ENCODE measurements at places on chromosomes 4 and X.

GRCh38 chr4:25449688-25450087 is 72.6 kb downstream of the ANAPC4 start:
- DNase-seq = no peak

- DNase-seq = no peak
Observed at GRCh38 chrX:6095469-6095868, 133.2 kb downstream of the NLGN4X start.

GRCh38 chr4:1880332-1880731 is 9.1 kb downstream of the NSD2 start:
- DNase-seq = no peak

DNA sequence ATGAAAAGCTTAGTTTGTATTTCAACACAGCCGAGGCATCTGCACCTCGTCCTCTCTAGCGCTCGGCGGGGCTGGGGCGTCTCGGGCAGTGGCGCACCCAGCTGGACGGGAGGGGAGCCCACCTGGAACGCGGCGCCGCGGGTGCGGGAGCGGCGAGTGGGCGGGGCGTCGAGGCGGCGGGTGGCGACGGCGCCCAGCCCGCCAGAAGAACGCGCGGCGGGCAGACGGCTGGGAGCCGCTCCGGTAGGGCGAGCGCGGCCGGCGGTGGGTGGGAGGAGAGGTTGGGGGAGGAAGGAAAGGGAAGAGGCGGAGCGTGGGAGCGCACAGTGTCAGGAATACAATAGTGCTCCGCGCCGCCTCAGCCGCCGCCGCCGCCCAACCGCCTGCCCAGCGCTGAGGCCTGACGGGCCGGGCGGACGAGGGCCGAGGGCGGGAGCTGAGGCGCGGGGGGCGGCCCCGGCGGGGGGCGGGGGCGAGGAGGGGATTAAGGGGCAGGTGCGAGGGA is at the start of gene JADE3:
Gene JADE3, plus strand, starts transcription at position 324 of the 505 bp plus-strand sequence. CDS start 72,474 bp downstream, outside the sequence.
- DNase-seq = no peak

- DNase-seq = no peak
Observed at GRCh38 chr4:112023402-112023950, 121.8 kb upstream of the FAM241A start.

- DNase-seq = no peak
Observed at GRCh38 chr4:178081896-178082295, 639.7 kb upstream of the AGA start.

DNA sequence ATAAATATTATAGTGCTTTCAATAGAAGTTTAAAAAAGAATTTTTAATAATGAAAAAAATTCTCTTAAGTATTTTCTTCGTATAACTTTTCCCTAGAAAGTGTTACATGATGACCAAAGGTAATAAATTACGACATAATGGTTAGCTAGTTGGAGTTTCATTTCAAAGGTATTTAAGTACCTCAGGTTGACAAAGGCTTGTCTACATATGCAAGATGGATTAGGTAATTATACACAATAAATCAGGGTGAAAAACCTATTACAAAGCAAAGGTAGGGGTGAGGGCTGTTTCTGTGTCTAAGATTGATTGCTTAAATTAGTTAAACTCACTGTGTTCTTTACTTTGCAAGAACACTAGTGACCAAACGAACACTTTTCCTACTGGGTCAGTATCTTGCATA is 508.5 kb upstream of the FAT1 start:
- DNase-seq = no peak

DNA sequence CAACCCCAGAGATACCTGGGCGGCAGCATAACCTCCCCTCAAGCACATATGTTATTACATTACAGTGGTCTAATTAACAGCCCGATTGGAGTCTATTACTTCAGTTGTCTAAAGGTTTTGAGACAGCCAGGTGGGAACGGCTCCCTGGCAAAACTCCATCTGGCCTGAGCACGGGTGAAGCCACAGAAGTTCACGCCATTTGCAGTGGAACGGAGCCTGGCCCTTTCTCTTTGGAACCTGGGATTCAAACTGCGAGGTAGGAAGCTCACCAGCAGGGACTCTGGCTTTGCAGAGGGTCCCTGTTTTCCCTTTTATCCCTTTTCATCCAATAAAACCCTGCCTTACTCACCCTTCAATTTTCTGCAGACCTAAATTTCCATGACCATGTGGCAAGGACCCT is 45.9 kb upstream of the NEIL3 start:
- DNase-seq = no peak

DNA sequence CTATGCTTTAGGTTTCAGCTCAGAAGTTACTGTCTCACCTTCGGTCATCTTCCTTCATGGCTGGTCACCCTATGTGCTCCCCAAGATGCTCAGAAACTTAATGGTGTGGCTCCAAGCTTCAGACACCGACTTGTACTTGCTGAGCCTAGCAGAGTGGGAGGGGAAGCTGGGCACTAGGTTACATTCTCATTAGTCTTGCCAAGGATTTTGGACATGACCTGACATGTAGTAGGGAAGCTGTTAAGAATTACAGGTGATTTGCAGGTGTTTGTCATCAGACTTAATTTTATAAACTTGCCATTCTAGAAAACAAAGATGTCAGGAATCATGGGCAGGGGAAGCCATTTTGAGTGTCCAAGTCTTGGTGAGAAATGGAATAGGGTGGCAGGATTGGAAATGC is 72.4 kb downstream of the CCNG2 start:
- DNase-seq = no peak

GRCh38 chrX:18389966-18390365 is 35.4 kb upstream of the CDKL5 start:
- DNase-seq = no peak

DNA sequence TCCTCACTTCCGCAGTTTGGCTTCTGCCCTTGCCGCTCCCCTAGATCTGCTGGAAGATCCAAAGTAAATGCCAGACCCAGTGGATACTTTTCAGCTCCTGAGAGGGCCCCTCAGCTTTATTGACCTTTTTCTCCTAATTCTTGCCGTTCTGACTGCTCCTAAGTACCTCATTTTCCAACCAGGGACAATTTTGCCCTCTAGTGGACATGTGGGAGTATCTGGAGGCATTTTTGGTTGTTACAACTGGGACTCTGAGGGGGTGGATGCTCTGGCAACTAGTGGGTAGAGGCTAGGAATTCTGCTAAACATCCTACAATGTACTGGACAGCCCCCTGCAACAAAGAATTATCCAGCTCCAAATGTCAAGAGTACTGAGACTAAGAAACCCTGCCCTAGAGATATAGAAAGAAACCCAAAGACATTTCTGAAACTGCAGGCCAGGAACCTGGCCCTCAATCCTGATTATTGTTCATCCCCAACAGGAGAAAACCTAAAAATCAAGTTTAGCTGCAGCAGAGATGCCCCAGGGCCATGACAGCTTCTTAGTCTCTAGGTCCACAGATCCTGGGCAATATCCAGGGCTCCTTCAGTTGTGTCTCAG is 3.4 kb downstream of the TEX13B start:
- DNase-seq = peak; percentile 22

DNA sequence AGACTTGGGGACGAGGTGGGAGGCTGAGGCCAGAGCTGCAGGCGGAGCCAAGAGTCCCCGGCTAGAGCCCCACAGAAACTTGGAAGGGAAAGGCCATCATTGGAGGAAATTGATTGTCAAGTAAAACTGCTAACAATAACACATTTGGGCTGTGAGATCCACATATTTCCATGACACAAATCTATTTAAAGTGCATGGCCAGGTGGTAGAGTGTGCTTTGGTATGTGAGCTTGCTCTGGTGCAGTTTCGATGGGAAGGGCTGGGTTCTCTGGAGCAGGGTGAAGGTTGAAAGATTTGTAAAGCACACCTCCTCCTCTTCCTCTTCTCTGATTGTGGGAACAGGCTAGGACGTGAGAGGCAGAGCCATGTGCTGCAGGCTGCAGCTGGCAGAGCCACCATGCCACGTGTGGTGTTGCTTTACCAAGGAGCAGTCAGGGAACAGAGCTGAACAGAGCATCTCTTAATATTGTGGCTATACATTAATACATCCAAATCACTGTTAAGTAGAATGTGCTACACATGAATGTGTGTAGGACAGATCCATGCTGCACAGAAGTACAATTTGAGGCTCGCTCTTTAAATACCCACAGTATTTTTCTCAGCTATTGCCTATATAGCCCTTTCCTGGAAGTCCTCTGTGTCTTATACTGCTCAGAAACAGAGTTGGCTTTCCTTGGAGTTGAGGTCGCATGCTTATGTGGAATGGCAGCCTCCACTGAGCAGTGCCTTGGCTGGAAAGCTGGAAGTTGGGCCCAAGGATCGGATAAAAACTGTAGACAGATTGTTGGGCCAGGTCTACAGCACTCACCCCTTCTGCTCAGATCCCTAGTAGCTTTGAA is 37.7 kb downstream of the FHDC1 start:
- no peak for DNase-seq

GRCh38 chr4:108454227-108454626 is 166.1 kb upstream of the RPL34 start:
- DNase-seq = no peak

GRCh38 chrX:140318296-140318695 is 186.6 kb downstream of the SOX3 start:
- DNase-seq = no peak

DNA sequence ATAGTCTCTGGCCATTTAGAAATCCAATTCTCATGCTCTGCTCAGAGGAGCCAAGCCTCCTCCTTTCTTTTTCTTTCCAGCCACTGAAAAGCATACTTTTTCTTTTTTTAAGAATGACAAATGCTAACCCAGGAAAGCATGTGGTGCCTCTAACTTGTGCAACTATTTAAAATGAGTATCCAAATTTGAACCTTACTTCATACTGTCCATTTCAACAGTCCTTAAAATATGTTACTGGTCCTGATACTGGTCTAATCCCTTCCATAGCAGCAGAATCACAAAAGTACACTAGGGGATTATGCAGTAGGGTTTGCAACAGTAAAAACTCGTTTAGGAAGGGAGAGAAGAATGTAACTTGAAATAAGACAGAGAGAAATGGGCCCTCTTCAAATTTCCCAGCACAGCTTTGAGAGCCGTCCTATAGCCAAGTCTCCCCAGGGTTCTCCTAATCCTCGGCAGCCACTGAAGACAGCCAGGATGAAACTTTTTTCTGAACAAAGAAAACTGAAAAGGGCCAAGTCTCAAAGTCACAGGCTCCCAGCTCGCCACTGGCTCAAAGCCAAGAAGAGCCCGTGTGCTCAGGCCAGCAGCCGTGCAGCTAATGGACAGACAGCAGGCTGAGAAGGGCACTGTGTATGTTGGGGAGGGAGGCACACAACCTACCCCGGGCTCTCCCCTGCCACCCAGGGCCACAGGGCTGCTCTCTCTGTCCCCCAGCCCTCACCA is 39.5 kb downstream of the GPC4 start:
- DNase-seq = no peak

DNA sequence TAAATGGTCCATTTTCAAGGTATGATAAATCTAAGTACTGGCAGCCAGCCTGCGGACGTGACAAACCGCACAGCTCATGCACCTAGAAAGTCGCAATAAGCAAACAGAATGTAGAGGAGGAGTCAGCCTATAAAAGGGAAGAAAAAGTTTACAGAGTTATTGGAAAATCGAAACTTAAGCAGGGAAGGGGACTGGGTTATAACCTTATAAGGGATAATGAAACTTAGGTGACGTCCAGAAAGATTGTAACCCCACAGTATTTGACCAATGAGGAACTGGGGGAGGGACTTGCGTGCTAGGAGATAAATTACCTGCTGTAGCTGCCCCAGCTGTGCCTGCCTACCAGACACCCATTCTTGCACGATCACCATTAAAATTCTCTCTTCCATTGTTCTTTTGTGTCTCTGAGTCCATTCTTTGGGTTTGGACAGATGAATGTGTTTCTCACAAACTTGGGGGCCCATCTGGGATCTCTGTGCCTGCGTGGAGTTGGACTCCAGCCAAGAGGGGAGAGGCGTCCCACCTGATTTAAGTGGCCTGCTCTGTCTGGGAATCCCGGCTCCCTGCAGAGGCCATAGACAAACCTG is 61.0 kb downstream of the ZCCHC12 start:
- no peak for DNase-seq

DNA sequence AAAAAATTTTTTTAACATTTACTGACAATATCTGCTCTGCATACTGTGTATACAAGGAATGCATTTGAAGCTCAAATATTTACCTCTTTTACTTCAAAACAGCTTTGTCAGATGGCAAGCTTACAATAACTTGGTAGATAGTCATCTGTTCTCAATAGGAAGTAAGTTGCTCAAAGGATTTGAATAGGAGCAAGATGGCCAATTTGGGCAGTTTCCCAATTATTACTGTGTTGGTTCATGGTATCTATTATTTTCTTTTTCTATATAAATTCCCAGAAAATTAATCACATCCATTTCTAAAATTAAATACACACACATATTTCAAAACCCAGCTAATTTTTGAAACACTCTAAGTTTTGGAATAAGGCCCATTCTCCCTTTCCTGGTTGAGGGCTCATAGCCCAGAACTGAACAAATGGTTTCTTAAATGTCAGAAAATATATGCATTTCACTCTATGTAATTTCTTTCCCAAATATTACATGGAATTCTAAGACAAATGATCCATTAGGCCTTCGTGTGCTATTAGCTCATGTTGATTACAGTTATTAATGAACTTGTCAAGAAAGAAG is 60.2 kb upstream of the BLTP1 start:
- DNase-seq = no peak

GRCh38 chr4:61094854-61095598 is 105.1 kb upstream of the ADGRL3 start:
- DNase-seq = no peak

GRCh38 chrX:103608306-103608963 is 672 bp downstream of the TCEAL3 start:
- DNase-seq = no peak

DNA sequence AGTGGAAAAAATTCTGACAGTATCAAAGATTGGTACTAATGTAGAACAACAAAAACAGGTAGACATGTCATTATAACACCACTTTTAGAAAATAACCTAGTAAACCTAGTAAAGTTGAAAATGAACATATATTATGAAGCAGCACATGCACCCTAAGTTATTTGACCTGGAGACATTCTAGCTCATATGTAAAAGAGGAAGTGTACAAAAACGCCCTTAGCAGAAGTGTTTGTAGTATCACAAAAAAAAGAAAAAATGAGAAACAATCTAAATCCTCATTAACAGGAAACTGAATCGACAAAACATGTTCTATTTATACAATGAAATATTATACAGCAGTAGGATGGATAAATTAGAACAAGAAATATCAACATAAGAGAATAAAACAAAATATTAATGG is 318.9 kb upstream of the PPP1R2C start:
- no peak for DNase-seq

- DNase-seq = no peak
Observed at GRCh38 chr4:109375778-109376414, 57.7 kb upstream of the SEC24B start.

- no peak for DNase-seq
Observed at GRCh38 chrX:7074148-7074907, 73.2 kb upstream of the STS start.

DNA sequence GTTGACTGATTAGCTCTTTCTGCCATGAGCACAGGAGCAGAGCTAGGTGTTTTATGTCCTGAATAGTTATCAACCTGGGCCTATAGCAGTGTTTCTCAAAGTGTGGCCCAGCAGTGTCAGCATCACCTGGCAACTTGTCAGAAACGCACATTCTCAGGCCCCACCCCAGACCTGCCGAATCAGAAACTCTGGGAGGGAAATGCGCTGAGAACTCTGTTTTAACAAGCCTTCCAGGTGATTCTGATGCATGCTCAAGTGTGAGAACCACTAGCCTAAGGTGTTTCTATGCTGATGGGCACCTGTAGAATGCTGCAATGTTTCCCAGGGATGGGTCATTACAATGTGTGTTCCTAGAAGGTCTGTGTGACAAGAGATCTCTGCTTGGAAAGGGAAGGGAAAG is 257.5 kb downstream of the MID1IP1 start:
- DNase-seq = no peak

All from CD4-positive, CD25-positive, alpha-beta regulatory T cell (primary cell).